ENCODE measurements at places on chromosomes 5 and 9.

GRCh38 chr5:176891331-176891958 is 7.7 kb downstream of the HK3 start:
- DNase-seq, result no peak

DNA sequence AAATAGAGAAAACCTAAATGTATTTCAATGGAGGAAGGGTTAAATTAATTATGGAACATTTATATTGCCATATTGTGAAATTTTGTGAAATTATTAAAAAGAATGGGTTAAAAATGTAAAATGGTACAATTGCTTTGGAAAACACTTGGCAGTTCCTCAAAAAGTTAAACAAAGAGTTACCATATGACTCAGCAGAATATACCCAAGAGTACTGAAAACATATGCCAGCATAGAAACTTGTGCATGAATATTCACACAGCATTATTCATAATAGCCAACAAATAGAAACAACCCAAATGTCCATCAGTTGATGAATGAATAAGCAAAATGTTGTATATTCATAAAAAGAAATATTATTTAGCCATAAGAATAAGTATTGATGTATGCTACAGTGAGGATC is 181.0 kb upstream of the MAST4 start:
- DNase-seq, result no peak

GRCh38 chr5:123164054-123164453 is 75.0 kb downstream of the PRDM6 start:
- DNase-seq, result no peak

- no peak for DNase-seq
Measured at GRCh38 chr5:132025403-132025971, 14.0 kb upstream of the ACSL6 start.

- DNase-seq, result no peak
Measured at GRCh38 chr5:24428345-24428744, 216.4 kb downstream of the CDH10 start.

DNA sequence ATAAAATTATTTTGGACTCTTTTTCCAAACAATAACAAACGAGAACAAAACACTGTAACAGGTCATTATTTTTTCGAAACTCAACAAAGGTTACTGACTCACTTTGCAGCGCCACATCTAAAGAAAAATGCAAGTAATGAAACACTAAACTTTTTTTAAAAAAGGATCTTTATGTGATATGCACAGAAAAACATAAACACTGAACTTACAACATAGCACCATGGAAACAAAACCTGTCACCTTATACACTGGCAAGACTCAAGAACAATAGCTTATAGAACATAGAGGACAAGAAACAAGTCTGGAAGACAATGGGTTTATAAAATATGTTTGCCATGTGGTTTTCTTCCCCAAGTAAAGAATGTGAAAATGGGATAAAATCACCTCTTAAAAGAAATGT is 85.2 kb downstream of the AUH start:
- DNase-seq, result no peak

DNA sequence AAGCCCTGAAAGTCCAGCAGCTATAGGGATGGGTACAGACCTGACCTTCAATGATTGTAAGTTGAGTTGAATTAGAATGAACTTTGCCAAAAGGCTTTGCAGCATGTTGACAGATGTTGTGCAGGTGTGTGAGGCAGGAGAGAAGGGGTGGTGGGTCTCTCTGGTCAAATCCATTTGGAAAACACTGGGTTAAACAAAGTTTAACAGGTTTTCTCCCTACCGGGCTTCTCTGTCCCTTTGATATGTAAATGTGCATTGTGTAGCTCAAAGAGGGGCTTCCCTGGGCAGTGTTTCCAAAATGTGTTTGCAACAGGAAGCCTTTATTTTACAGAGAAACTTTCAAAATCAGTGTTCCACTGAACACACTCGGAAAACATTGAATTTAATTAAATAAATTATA is 72.1 kb upstream of the BRINP1 start:
- DNase-seq, result no peak

All from stimulated activated CD4-positive, alpha-beta T cell treated with anti-CD3 and anti-CD28 coated beads, Interleukin-1b, Interleukin-23, amount 100 ng/mL, for 4 hours (primary cell).